ENCODE measurements at places on chromosomes 16 and 17.

GRCh38 chr17:55743103-55743679, 7.7 kb upstream of the PCTP start:
- DNase-seq: peak; percentile 68

DNA sequence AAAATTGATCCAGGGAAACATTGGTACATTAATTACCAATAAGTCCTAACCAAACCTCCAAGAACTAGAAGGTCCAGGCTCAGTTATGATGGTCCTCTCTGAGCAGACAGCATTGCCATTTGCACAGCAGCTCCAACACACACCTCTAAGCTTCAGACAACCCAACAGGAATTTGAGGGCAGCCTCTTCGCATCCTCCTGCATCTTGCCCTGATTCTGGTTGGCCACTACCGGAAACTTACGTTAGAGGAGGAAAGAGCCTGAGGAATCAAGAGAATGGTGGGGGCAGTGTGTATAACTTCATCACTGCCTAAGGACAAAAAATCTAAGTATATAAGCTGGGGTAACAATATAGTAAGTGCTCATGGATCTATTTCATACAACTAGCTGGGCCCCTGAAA, 15.7 kb downstream of the FAM117A start:
- no peak for DNase-seq

DNA sequence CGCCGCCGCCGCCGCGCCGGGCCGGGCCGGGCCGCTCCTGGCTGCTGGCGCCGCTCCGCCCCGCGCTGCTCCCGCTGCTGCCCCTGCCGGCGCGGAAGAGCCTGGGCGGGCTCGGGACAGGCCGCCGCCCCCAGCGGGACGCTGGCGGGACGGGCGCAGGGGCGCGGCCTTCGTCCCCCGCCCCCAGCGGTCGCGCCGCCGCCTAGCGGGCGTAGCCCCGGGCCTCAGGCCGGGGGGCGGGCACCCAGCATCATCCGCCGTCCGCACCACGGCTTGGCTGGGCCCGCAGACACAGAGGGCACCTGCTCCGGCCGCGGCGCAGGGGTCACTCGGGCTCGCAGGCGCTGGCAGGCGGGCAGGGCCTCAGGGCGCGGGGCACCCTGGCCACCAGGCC, at the start of gene AMFR:
TSS of gene AMFR (minus strand) at position 107 of the 394 bp plus-strand sequence. CDS start 218 bp downstream, outside the sequence.
- peak; percentile 60 for DNase-seq

DNA sequence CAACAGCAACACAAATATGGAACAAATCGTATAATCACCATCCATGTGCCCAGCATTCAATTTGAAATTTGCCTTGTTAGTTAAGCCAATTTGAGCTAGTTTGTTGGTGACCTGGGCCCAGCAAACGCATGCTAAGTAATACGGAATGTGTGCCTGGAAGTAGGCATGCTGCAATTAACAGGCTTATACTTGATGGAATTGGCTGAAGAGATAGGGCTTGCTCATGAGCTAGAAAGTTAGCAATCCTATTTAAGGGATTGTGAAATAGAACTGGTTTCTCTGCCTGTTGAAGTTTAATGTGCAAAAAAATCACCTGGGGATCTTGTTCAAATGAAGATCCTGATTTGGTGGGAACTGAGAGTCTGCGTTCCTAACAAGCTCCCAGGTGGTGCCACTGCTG, 8.5 kb upstream of the LPO start:
- DNase-seq: no peak

- no peak for DNase-seq
Observed at GRCh38 chr17:81459224-81459623, 53.4 kb downstream of the ACTG1 start.

- no peak for DNase-seq
Observed at GRCh38 chr16:17828012-17828411, 357.3 kb upstream of the XYLT1 start.

GRCh38 chr17:14304773-14305517, 4.1 kb downstream of the HS3ST3B1 start:
- DNase-seq: no peak

GRCh38 chr16:67256701-67257230, 8.0 kb downstream of the SLC9A5 start:
- DNase-seq: no peak

GRCh38 chr16:13958474-13958873, 38.5 kb downstream of the ERCC4 start:
- peak; percentile 35 for DNase-seq

GRCh38 chr16:55947366-55947765, 72.2 kb upstream of the CES5A start:
- no peak for DNase-seq

DNA sequence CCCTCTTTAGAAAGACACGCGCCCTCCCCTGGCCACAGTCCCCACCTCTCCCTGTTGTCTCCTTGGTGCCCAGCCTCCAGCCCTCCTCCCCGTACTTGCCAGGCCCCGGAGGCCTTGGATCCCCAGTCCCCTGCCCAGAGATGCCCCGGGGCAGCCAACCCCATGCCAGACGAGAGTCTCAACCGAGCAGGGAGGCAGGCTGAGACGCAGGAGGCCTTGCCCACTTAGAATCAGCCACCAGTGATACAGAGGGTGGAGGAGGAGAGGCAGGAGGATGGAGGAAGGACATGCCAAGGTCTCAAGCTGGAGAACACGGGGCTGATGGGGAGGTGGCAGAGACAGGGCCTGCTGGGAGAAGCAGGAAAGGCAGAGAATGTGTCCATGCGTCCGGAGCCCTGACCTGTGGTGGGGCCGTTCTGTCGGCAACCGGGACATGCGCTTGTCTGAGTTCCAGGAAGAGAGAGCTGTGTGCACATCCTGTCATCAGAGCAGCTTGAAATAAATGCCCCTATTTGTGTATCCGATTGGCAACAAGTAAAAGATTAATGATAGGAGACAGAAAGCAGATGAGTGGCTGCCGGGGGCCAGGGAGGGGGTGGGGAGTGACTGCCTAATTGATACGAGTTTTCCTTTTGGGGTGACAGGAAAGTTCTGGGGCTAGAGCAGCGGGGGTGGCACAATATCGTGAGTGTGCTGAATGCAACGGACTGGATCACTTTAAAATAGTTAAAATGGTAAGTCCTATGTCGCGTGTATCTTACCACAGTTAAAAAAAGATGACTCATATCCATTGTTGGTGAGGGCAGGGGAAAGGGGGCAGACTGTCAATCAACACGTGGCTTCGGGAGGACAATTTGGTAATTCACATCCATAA, 44.7 kb upstream of the MEAK7 start:
- DNase-seq: no peak

GRCh38 chr17:43003542-43004172, 2.9 kb upstream of the IFI35 start:
- peak; percentile 80 for DNase-seq

All from A172 (cell line).